ENCODE measurements at places on chromosomes 5 and 9.

DNA sequence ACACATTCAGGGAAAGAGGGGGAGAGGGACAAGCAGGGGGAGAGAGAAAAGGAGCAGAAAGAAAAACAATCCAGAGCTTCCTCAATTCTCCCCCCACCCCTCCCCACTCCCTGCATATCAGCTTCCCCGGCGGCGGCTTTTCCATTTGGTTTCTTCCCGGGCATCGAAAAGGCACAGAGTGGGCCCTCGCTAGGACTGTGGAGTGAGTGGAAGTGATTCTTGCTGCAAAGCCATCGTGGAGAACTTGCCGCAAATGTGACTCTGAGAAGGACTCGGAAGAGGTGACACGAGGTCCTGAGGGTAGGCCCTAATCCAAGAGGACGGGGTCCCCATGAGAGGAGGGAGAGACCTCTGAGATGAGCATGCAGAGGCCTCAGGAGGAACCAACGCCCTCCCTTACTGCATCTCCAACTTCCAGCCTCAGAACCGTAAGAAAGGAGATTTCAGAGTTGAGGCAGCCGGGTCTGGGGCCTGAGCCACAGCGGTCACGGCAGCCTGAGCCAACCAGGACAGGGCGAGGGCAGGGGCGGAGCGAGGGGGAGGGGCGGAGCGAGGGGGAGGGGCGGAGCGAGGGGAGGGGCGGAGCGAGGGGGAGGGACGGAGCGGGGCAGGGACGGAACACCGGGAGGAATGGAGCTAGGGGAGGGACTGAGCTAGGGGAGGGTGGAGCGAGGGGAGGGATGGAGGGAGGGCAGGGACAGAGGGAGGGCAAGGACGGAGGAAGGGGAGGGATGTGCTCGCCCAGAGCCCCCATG, 21.2 kb upstream of the SARDH start:
- DNase-seq, result no peak

DNA sequence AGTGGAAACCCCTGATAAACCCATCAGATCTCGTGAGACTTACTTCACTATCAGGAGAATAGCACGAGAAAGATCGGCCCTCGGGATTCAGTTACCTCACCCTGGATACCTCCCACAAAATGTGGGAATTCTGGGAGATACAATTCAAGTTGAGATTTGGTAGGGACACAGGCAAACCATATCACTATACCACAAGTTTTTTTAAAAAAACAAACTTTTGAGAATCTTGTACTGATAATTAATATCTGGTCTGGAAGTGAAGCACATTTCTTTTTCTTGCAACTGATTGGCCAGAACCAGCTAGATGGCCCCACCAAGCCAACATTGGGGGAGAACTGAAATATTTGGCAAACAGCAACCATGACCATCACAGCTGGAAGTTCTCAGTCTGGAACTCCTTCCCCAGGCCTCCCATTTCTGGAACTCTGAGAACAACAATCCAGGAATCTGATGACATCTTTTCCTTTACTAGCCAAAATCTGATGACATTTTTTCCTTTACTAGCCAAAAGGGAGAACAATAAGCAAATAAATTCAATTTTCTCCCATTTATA, 51.8 kb upstream of the CDKN2B start:
- DNase-seq, result no peak

- DNase-seq, result no peak
Measured at GRCh38 chr5:72280581-72281069, 39.4 kb downstream of the MRPS27 start.

- no peak for DNase-seq
Measured at GRCh38 chr5:600886-601541, 11.1 kb upstream of the CEP72 start.

DNA sequence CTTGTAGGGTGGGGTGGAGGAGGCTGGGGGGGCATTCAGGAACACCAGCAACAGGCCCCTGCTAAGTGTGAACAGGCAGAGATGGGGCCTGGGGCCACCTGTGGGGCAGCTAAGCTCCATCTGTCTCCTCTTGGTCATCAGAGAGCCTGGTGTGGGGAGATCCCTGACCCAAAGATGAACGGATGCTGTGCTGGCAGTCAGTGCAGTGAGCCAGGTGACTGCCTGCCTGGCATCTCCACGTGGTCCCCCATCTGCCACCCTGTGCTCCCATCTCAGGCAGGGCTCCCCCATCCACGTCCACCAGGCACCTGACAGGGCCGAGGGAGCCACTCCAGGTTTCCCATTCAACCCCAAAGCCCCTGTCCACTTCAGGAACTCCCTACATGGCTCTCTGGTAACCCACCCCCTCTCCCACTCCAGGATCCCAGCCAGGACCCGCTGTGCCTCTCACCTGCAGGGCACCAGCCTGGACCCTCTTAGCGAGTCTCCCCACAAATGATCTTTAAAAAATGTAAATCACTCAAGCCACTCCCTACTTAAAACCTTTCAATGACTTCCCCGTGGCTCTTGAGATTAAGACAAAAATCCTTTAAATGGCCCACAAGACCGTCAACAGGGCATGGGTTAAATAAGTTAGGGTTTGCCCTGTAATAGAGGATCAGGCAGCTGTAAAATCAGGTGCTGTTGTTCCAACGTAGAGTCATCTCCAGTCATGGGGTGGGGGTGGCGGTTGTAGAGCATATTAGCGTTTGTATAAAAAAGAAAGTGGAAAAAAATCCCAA, 60.8 kb downstream of the LMX1B start:
- DNase-seq, result no peak

DNA sequence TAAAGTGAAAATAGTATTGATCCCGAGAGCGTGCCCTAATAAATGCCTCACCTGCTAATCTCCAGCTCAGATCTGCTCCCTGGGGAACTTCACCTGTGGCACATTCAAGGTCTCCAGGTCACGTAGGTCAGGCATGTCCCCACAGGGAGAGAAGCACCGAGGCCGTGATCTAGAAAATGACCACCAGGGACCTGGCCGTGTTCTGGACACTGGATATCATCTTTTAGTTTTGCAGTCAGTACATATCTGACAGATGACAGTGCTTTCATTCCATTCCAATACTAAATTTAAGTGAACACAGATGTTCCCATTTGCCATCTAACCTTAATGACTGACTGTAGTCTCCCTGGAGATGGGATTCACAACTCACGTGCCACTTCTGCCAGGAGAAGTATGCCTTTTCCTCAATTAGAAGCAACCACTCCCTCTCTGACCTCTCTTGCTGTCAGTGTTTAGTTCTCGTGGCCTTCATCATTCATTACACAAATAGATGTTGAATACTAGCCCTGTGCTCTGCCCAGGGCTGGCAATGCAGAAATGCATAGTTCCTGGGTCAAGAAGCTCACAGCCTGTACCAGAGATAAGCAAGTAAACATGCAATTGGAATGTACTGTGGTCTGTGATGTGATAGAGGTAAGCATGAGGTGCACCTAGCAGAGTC, 276.5 kb downstream of the NTRK2 start:
- DNase-seq, result no peak

DNA sequence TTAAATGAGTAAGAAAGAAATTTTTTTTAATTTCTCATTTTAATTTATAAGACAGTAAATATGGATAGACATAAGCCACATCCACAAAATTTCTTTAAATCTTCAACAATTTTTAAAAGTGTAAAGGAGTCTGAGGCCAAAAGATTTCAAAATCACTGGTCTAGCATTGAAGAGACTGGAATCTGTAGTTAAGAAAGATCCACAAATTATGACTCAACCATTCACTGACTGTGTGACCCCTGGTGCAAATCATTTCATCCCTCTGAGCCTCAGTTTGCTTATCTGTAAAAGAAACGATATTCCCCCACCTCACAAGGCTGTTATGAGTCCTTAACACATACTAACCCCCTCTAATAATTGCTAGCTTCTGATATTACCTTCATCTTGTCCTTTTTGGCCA, 98.5 kb downstream of the EBF1 start:
- no peak for DNase-seq

DNA sequence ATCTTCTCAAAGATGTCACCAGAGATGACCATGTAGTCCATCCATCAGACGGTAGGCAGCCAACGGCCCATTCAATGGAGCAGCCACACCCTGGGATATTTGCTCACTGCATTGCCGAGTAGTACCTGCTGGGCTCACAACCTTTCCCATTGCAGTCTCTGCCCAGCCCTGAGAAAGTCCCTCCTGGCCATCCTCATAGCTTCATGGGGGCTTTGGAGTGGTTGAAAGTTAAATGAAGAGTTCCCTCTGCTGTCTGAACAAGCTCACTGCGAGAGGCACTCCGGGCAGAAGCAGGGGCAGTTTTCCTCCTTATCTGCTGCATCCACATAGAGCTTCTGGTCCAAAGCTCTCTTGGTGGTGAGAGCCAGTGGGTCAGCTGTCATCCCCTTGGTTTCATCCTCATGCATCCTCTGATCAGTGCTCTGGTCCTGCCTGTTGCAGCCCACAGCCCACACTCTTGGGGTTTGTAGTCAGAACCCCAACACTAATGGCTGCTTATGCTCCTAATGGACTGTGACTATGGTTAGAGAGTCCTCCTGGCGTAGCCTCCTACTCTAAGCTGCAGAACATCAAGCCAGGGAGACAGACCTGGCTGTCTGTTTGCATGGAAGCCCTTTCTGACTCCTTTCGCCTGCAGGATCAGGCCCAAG, 23.3 kb downstream of the TNFSF8 start:
- DNase-seq, result no peak

DNA sequence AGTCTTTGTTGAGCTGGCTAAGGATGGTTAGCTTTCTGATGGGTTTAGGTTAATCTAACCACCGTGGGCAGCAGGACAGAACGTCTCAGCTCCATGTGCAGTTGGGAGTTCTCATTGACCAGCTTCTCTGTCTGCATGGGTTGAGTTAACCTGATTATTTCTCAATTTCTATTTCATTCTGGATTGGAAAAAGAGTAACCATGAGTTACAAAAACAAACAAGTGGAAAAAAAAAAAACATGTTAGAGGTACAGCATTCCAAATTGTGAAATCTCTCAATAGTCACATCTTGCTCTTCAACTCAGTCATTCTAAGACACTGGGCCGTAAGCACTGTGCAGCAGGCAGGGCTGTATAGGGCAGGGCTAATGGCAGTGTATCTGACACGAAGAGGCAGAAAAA, 343.7 kb upstream of the KLF4 start:
- no peak for DNase-seq

GRCh38 chr9:89410022-89410421, 87.9 kb downstream of the SEMA4D start:
- DNase-seq, result no peak

GRCh38 chr5:40505031-40505430, 174.7 kb upstream of the PTGER4 start:
- DNase-seq, result no peak

- DNase-seq, result no peak
Measured at GRCh38 chr5:39104221-39104620, 30.0 kb upstream of the RICTOR start.

DNA sequence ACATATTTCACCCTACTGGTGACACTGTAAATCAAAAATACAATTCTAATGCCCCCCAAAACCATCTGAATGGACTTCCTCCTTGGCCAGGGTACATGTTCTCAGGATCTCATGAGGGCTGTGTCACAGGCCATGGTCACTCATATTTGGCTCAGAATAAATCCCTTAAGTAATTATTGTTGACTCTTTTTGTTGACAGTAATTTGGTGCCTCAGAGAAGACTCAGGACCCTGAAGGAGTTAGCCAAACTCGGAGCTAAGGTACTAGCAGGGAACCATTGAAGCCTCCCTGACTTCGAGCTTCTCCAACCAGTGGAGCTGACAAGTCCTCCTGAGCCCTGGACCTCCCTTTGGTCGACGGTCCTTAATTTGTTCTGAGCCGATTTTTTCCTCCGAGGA, 51.2 kb upstream of the SNAPC3 start:
- DNase-seq, result no peak

GRCh38 chr9:78972303-78972999, 599.3 kb upstream of the TLE4 start:
- no peak for DNase-seq

DNA sequence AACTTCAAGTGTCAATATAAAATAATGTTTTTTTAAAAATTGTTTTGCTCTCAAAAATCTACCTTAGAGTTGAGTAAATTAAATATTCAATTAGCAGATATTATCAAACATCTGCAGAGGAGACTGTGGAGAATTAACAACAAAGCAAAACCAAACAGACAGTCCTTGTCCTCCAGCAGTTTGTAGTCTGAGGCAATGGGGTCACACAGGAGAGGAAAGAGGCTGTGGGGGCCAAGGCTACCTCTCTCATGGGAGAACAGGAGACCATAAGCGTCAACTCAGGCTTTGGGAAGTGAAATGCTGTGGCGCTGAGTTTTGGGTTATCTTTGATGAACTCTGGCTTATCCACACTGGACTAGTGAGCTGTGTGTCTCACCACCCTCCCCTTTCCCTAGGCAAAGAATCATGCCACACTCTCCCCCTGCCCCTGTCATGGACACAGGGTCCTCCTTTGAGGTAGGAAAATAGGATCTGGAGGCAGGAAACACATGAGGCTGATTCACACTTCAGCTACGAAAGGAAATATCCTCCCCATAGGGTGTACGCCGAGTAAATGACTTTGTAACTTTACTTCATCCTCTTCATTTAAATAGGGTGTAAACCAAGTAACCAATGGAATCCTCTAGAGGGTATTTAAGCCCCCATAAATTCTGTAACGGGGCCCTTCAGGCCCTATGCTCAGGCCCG, 152.7 kb downstream of the FSTL4 start:
- DNase-seq, result no peak

DNA sequence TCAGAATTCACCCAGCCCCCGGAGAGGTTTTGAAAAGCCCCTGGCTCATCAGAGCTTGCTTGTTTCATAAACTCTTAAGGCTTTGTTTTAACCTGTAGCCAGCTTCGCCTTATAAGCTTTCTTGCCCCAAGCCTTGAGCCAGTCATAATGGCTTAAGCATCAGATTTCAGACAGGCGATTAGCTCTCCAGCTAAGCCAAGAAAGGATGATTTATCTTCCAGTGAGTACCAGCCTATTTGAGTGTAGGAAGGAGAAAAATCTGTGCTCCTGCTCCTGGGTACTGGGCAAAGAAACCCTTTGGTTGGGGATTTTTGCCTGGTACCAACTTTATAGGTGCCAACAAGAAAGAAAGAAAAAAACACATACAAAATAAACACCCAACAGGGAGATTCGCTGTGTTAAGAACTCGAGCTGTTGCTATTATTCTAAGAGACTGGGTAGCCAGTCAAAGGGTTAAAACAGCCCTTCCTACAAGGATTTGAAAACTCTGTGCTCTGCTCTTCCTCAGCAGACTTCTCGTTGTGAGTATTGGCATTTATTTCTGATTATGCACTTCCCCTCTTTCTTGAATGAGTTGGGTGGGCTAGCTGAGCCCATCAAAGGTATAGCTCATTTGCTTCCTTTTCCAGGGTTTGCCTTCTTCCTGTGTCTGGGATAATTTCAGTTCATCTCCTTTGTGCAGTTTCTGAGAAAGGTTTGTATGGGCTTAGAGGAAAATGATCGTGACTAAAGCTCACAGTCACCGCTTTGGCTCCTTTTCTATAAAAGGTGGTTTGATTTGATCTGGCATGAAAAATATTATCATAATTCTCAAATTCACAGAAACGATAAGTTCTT, 157.2 kb upstream of the DMRT1 start:
- no peak for DNase-seq

All from ascending aorta (tissue), 2 donors.